Colonic mucosa (tissue), 4 donors: ENCODE measurements at places on chromosomes 5 and 9. TPM values are rescaled to one million over a fixed set of nuclear protein-coding genes. Genes with fewer than 3 reads are reported as not detected.

DNA sequence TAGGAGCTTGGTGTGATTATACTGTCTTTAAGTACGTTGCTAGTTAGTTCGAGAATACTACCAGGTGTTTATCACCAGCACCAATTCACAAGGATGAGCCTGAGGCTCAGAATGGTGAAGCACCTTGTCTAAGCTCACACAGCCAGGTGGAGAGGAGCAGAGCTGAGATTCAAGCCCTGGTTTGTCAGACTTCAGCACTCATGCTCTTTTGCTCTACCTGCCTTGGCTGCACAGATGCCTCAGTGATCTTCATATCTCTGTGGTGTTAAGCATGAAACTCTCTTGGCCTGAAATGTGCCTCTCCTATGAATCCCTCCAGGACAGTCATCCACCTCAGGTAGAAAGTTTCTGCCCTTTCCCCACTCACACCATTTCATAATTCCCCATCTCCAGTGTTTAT, 12.2 kb downstream of the CAMK4 start:
- no peak for DNase-seq

- no peak for DNase-seq
Measured at GRCh38 chr5:132505641-132506040, 15.1 kb upstream of the IRF1 start.

GRCh38 chr9:115107701-115108100, 10.3 kb downstream of the TNC start:
- no peak for DNase-seq

NR4A3 gene
- total RNA-seq, result 0.10 TPM

DNA sequence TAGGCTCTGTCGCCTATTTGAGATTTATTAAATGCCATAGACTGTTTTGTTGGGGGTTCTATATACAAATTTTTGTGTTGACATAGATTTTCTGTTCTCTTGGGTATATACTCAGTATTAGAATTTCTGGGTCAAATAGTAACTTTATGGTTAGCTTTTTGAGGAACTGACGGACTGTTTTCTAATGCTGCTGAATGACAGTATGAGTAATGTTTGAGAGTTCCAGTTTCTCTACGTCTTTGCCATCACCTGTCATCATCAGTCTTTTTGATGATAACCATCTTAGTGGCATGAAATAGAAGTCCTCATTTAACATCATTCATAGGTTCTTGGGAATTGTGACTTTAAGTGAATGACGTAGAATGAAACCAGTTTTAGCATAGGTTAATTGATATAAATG, 60.1 kb downstream of the CCDC171 start:
- DNase-seq, result no peak

- DNase-seq, result no peak
Measured at GRCh38 chr5:90109285-90109684, 300.3 kb downstream of the CETN3 start.

- no peak for DNase-seq
Measured at GRCh38 chr9:86730163-86730928, 217.0 kb downstream of the GAS1 start.

DNA sequence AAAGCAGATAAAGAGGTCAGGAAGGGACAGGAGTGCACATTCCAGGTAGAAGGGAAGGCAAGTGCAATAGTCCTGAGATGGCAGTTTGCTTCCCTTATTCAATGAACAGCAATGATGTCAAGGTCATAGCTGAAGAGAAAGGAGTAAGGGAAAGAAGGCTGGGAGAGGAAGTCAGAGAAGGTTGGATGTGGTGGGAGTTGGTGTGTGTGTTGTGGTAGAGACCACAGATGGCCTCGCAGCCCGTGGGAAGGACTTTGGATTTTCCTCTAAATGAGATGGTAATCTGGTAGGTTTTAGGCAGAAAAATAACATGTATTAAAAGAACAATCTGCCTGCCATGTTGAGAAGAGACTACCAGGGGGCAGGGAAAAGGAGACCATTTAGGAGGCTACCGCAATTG, 25.1 kb upstream of the LPAR1 start:
- DNase-seq, result no peak

GRCh38 chr5:28499766-28500290, 1461.4 kb upstream of the CDH9 start:
- no peak for DNase-seq

NXNL2 gene
- total RNA-seq, result not detected

DNA sequence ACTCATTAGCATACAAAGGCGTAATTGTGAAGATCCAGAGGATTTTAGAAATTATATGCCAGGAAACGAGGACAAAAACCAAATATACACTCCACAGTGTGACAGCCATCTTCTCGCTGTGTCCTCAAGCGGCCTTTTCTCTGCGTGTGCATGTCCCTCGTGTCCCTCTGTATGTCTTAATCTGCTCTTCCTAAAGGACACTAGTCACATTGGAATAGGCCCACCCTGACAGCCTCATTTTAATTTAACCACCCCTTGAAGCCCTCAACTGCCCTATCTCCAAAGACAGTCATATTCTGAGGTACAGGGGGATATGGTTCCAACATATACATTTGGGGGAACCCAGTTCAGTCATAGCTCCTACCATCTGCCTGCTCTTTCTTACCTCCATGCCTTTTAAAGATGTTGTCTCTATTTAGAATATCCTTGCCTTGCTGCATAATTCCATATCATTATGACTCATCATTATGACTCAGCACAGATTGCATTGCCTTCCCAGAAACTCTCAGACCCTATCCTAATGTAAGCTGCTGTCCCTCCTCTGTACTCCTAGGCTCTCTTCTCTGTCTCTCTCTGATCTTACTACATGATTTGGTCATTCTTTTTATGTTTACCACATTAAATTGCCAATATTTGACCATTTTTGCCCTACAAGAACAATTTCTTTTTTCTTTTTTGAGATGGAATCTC, 210.9 kb downstream of the AOPEP start:
- DNase-seq, result no peak

DNA sequence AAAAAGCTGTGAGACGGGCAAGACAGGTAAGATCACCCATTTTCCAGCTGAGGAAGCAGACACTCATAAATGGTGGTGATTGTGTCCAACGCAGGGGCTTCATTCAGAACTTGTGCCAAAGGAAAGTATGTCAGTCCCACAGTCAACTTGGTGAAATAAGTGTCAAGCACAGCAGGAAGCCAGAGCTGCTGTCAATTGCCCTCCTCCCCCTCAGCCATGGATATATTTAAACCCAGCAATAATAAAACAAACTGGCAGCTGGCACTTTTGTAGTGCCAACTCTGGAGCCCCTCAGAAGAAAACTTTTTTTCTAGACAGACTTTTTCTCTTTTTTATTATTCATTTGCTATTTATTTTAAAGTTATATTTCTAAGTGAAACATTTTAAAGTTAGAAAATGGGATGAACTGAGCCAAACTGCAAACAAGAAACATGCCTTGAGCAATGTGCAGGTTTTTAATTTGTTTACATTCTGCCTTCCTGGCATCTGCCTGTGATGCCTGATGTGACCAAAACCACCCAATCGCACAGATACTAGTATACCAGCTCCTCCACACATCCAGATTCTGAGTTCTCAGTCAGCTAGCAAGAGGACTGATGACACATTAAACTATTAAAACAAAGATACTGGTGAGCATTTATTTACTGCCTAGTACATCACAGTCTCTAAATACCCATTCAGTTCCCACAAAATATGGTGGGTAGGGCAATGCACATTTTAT, 17.0 kb downstream of the DMAC1 start:
- no peak for DNase-seq

- no peak for DNase-seq
Measured at GRCh38 chr5:95471942-95472341, 80.8 kb downstream of the FAM81B start.
